ENCODE measurements at places on chromosomes 1 and 21.

- no peak for DNase-seq
These were observed 397.6 kb downstream of the LRRIQ3 start for GRCh38 chr1:73800376-73800775.

GRCh38 chr1:25239681-25240541 lies 7.3 kb downstream of the RSRP1 start:
- peak; percentile 81 for DNase-seq

- DNase-seq: no peak
These were observed 33.0 kb downstream of the ETS2 start for GRCh38 chr21:38838598-38839327.

DNA sequence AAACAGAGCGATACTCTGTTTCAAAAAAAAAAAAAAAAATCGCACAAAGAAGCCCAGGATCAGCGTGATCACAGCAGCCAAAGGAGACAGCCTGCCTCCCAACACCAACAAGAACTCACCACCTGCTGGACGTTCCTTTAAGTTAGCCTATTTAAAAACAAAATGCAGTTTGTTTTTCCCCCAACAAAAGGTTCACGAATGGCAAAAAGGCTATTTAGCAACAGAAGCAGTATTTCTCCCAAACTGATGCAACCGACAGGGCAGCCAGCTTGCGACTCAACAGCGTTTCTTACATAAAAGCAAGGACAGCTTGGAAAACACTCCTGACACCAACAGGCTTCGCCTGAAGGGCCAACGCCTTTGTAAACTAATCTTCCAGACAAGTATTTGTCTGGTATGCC lies 6.8 kb downstream of the SSU72 start:
- no peak for DNase-seq

- no peak for DNase-seq
These were observed 67.9 kb upstream of the ZBTB40 start for GRCh38 chr1:22383526-22384294.

DNA sequence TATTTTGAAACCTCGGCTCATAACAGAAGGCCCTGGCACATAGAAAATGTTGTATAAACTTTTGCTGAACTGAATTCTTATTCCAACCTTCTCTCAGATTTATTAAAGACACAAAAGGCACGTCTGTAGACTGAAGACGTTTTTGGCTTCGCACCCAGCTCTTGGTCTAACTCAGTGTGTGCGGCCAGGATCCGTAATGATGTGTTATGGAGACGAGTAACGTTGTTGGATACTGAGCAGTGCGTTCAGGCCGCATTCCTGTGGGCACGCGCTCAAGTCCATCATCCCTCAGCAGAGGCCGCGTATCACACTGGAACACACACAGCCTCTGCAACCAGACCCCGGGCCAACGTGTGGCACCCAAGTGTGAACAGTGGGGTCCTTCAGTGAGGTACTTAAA lies 154.8 kb upstream of the RAB4A start:
- DNase-seq: no peak

GRCh38 chr1:235851939-235852338 lies 14.8 kb downstream of the LYST start:
- DNase-seq: no peak

- DNase-seq: no peak
These were observed 34.3 kb downstream of the XKR8 start for GRCh38 chr1:27994060-27994459.

DNA sequence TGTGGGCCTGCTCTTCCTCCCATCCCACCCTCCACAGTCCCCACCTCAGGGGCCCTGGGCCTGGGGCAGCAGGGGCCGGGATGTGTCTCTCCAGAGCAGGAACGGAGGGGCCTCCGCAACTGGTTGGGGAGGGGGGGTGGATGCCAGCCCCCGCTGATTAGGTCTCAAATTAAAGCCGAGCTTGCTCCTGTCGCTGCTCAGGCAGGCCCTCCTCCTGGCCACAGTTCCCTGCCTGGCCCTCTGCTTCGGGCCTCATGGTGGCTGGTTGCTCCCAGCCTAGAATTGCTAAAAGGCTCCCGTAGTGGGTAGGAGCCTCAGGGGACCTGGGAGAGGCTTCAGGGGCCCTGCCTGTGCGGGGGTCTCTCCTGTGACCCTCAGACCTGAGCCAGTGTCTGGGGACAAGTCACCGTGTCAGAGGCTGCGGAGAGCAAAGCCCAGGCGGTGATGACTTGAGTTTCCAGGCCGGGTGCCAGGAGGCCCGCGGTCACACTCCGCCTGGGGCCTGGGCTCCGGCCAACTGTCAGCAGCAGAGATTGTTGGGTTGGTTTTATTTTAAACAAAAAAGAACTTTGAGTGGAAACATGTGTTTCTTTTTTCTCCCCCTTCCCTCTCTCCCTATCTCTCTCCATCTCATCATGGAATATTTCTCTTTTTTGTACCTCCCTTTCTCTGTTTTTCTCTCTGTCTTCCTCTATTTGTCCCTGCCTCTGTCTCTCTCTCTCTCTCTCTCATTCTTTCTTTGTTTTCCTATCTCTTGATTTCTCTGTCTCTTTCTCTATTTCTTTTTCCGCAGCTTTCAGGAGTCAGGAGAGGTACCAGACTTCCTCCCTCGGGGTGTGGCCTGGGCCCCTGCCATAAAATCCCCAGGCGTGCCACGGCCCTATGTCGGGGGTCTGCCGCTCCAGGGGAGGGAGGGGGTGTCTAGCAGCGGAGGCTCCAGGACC lies 20.0 kb upstream of the EPHA2 start:
- DNase-seq: no peak

DNA sequence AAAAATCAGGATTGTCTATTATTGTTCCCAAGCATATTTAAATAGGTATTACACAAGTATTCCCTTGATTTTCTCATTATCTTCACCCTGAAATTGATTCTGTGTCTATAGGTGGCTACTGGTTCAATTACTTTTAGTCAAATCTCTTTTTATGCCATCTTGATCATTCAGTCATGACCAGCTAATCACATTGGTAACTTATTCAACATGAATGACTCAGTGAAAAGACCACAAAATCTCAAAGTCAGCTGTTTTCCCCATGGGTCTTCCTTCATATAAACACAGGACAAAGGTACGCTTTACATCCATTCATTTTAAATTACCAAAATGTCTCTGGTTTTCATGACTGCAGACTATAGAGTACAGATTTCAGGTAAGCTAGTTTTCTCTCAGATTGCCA lies 23.7 kb upstream of the NRIP1 start:
- no peak for DNase-seq

- no peak for DNase-seq
These were observed 6.8 kb downstream of the C1orf198 start for GRCh38 chr1:230861489-230861888.

DNA sequence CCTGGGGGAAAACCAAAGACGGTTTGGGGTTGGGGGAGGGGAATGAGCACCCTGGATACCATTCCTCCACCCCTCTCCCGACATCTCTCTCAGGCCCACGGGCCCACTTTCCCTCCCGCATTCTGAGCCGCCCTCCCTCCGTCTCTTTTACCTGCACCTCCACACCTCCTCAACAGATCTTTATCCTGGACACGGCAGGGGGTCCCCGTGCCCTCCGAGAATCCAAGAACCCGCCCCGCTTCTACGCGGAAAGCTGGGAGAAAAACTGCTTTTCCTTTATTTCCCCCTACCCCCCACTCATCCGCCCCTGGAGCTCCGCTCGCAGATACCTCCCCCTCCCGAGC lies 108.8 kb downstream of the NAV1 start:
- DNase-seq: no peak

- DNase-seq: no peak
These were observed 71.0 kb downstream of the TRIM11 start for GRCh38 chr1:228335406-228336307.

DNA sequence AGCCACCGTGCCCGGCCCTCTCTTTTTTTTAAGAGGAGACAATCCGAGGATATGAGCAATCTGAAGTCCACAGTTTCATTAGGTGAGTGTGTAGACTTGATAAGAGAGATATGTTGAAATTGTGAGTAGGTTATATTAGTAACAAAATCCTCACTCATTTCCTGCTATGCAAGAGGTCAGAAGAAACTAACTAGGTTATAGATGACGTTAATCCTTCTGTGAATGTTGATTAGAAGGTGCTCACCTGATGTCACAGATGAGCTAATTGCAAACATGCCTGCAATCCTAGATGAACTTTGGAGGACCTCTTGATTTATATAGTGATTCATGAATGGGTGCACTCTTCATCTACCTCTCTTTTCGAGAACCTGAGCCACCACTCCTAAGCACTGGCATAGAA lies 29.3 kb downstream of the NTMT2 start:
- DNase-seq: no peak

GRCh38 chr21:40567501-40567900 lies 279.5 kb downstream of the DSCAM start:
- DNase-seq: no peak

DNA sequence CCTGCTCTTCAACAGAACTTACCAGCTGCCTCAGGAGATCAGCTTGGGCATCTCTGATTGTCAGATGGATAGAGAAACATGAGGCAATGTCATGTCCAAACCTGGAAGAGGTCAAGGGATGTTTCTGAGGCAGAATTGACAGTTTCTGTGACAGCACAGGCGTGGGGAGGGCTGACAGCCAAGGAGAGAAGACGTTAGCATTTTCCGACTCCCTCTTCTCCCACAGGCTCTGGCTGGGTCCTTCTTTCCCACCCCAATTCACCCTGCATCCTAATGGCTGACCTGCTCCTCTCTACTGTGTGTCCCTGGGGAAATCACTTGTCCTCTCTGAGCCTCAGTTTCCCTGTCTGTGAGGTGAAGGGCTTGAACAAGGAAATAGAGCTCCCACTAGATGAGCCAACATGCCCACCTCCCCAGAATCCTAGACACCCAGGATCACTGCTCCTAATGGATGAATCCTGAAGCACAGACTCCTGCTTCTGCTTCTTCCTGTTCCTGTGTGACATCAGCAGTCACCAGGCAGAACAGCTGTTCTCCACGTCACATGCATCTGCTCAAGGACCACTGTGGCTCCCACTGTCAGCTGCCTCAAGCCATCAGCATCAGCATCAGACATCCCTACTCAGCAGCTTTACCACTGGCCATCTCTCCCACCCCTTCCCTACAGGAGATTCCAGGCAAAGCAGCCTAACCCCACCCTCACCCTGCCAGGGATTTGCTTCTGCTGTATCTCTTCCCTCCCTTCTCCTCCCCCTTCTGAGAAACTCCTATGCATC lies 408.0 kb downstream of the MATN1 start:
- no peak for DNase-seq

GRCh38 chr1:234477386-234478151 lies 1.4 kb downstream of the TARBP1 start:
- DNase-seq: no peak

All from renal cortex interstitium (tissue), 15 donors.